ENCODE measurements at places on chromosomes 11 and 22.

GRCh38 chr11:68381716-68382115 lies 69.3 kb downstream of the LRP5 start:
- no peak for DNase-seq

DNA sequence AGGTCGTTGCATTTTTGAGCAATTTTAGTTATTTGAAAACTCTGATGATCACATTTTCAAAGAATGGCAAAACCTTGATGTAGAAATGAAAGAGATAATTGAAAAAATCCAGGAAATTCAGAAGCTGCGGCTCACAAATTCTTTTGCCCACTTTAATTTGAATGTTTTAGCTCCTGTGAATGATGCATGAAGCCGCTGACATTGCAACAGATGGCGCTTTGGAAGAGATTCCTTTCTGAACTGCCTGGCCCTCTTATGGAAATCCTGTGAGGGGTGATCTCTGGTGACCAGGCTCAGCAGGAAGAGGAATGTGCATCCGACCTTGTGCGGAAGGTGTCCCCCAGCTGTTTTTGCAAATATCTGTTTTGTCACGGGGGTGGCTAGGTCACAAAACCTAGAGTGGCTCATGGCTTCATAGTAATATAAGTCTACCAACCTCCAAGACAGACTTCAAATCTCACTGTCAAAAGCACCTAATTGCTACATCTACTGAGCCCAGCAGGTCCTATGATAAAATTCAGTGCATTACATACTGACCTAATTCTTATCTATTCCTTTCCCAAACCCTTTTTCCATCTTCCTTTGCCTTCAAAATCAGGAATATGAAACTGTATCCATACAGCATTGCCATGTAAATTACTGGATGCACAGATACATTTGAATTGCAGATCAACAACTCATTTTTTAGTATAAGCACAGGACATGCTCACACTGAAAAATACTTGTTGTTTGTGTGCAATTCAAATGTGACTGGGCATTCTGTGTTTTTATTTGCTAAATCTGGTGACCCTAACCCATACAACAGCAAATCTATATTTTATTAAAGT lies 412.7 kb downstream of the ETS1 start:
- peak; percentile 92 for DNase-seq

DNA sequence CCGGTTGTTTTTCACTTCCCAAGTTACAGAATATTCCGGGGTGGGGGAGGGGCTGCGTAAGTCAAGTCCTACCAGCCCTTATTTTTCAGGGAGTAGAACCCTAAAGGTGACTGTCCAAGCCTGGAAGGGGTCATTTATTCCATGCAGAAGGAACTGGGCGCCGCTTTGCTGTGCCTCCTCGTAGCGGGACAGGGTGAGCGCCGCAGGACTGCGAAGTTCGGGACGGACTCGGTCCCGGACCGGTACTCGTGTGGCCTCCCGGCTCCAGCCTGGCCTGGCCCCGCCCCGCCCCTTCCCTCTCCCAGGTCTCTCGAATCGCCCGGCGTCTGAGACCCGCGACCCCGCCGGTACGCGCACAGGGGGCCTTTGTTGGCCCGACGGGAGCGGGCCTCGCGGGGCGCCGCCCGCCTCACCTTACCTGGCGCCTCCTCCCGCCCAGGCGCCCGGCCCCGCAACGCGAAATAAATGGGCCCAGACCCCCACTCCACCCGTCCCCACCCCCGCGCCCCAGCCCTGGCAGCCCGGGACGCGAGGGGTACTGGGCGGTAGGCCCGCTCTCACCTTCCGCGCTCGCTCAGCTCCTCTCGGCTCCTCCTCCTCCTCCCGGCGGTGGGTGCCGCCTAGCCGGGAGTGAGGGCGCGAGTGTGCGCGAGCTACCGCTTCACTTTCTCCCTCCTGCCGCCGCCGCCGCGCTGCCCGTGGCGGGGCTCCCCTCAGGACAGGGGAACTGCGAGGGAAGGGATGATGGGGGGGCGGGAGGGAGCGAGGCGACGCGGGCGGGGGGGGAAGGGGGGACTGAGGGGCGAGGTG lies 698 bp downstream of the PAK1 start:
- DNase-seq: peak; percentile 51

DNA sequence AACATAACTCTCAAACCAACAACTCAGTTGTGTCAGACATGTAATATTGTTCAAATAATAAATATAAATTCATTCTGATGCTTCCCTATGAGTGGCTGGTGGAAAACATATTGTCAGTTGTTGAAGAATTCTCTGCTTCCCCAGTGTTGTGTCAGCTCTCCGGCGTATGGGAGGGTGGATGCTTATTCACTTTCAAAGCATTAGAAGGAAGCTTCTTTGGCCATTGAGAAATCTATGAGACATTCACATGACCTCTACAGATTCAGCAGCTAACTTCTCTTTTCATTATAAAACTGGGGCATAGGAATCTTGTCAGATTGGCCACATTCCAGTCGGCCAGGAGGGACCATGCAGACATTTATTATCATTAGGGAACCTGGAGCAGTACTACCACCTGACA lies 2.9 kb downstream of the OR51V1 start:
- peak; percentile 29 for DNase-seq

DNA sequence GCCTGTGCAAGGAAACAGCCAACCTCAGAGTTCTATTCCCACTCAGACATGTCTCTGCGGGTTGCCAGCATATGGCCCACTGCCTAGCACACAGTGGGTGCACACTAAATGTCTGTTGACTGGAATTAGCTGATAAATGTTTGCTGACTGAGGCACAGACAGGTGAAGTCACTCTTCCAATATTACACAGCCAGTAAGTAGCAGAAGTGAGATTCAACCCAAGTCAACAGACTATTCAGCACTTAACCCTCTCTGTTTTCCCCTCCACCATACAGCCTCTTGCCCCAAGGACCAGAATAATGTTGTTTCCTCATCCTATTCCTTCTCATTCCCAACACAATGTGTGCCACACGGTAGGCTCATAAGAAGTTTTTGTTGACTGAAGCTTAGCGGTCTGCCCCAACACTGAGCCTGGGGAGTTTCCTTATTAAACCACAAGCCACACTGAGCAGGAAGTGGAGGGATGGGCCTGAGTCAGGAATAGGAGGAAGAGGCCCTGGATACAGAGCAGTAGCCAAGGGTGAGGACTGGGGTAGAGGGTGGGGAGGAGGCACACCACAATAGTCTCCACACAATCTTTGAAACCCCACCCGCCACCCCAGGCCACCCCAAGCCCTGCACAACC lies 15.7 kb upstream of the IL10RA start:
- no peak for DNase-seq

DNA sequence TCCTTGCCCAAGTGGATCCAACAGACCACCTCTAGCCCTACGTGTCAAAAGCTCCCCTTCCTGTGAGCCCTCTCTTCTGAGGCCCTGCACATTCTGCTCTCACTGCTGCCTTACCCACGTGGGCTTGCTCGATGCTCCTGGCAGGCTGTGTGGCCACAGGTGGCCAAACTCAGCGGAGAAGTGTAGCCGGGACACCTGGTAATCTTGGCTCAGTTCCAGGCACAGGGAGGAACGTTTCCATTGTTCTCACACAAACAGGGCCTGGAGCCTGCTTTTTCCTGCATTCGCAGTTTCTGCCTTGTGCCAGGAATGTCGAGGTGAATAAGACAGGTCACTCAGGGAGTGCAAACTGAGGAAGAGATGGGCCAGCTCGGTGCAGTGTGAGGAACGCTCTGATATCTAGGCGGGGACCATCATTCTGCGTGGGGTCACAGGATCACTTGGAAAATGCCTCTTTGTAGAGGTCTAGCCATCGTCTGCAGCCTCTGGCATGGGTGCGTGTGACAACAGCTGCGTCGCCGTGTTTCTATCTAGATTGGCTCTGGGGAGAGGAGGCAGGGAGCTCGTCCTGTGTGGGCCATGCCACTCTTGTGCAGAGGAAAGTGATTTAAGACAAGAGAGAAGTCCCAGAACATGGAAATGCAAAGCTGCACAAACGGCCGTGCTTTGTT lies 127.6 kb upstream of the PARVA start:
- no peak for DNase-seq

- DNase-seq: no peak
These were observed 8.7 kb downstream of the PTH start for GRCh38 chr11:13486926-13487660.

DNA sequence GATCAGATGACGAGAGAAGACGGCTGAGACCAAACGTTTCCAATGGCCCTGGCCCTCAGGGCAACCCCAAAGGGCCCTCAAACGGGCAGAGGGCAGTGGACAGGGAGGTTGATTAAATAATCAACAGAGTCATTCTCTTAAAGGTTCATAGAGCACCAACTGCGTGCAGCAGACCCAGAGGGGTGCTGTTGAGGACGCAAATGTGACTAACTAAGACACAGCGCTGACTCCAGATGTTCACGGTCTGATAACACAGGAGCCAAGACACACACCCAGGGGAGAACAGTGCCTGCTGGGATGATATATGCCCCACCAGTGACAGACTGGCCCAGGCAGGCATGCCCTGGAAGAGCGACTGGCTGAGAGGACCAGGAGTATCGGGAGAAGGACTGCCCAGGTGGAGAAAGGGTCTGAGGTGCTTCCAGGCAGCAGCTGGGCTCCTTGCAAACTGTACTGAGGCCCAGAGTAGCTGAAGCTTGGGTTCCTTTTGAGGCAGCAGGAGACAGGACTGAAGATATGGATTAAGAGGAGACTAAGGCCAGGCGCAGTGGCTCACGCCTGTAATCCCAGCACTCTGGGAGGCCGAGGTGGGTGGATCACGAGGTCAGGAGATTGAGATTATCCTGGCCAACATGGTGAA lies 7.7 kb downstream of the VWCE start:
- no peak for DNase-seq

- DNase-seq: no peak
These were observed 426.4 kb downstream of the CTTN start for GRCh38 chr11:70824605-70825245.

- peak; percentile 31 for DNase-seq
These were observed 3.2 kb upstream of the STK33 start for GRCh38 chr11:8597182-8597581.

DNA sequence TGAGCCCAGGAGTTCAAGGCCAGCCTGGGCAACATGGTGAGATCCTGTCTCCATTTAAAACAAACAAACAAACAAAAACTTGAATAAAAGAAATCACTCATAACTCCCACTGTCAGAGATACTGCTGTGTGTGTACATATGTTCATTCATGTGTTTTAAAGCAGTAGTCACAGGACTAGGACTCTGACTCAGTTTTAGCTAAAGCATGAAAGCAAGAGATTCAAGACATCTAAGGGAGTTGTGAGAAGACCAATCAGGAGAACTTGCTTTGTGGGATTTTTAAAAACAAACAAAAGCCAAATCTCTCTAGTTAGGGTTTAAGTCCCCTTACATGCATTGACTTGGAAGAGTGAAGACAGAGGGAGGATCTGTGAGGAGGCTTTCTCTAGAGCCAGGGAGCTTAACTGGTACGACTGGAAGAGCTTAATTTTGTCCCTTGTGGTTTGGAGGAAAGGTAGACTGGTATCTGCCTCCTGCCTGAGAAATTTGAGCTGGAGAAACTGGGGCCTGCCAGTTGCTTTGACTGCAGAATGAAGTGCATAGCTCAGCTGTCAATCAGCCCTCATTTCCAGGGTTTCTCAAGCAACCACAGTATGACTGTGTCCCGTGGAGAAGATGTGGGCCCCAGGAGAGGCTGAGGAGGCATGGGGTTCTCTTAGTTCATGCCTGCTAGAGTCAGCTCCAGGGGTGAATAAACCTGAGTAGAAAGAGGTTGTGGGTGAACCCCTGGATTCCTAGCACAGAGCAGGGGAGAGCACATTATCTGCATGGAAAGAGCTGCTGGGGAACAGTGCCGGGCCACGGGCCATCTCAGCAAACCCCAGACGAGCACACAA lies 30.6 kb downstream of the EXPH5 start:
- no peak for DNase-seq

- peak; percentile 16 for DNase-seq
These were observed 55.2 kb downstream of the FLRT1 start for GRCh38 chr11:64090806-64091516.

DNA sequence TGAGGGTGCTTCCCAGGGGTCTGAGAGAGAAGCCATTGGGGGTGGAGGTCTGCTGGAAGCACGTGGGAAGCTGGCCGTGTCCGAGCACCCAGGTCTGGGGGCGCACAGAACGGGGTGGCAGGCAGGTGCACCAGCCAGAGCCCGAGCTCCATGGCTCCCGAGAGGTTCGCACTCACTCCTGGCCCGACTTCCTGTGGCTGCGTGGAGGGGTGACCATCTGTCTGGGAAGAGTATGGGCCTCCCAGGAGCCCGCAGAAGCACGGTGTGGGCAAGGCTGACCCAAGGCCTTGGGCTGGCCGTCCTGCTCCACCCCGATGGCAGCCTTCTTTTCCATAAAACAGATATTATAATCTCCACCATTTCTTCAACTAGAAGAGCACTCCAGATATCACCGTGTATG lies 256.0 kb upstream of the B3GAT1 start:
- no peak for DNase-seq

GRCh38 chr22:26372890-26373289 lies 56.2 kb upstream of the ASPHD2 start:
- no peak for DNase-seq

GRCh38 chr11:62030071-62030684 lies 62.7 kb upstream of the FTH1 start:
- no peak for DNase-seq

DNA sequence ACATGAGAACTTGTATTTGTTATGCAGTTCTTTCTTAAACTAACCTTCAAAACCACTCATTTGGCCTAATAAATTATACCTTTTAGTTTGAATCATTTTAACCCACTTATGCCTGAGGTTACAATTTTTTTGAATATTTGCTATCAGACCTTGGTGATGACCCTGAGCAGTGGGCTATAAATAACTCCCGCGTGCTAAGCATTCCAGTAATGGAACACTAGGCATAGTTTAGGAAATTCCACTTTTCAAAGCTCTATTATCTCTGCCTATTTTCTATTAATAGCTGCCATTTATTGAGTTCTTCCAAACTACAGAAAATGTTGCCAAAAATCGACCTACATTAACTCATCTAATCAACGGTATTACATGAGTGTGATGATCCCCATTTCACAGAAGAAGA lies 993.4 kb upstream of the FAT3 start:
- DNase-seq: peak; percentile 5

DNA sequence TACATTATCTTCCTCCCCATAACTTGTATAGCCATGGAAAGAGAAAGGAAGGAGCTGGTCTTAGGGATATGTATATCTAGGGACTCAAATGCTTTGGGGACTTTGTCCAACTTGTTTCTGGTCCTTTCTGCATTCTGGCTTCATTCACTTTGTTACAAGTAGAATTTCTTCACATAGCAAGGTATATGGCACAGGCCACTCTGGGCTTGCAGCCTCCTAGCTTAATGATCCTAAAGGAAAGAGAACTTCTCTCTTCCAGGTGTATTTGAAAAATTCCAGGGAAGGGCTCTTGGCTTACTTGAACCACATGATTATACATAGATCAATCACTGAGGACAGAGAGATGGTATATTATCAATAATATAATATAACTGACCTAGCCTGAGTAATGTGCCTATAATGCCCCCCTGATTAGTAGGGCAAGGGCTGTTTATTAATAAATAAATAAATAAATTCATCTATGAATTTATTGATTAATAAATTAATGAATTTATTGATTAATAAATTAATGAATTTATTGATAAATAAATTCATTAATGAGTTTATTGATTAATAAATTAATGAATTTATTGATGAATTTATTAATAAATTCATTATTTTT lies 48.2 kb upstream of the CEP295 start:
- no peak for DNase-seq

- no peak for DNase-seq
These were observed 15.9 kb downstream of the TSPAN18 start for GRCh38 chr11:44742508-44743246.

All from EL (cell line).